ENCODE measurements at places on chromosomes 6 and 20.

- no peak for DNase-seq
Measured at GRCh38 chr20:34385464-34385863, 22.4 kb downstream of the ITCH start.

DNA sequence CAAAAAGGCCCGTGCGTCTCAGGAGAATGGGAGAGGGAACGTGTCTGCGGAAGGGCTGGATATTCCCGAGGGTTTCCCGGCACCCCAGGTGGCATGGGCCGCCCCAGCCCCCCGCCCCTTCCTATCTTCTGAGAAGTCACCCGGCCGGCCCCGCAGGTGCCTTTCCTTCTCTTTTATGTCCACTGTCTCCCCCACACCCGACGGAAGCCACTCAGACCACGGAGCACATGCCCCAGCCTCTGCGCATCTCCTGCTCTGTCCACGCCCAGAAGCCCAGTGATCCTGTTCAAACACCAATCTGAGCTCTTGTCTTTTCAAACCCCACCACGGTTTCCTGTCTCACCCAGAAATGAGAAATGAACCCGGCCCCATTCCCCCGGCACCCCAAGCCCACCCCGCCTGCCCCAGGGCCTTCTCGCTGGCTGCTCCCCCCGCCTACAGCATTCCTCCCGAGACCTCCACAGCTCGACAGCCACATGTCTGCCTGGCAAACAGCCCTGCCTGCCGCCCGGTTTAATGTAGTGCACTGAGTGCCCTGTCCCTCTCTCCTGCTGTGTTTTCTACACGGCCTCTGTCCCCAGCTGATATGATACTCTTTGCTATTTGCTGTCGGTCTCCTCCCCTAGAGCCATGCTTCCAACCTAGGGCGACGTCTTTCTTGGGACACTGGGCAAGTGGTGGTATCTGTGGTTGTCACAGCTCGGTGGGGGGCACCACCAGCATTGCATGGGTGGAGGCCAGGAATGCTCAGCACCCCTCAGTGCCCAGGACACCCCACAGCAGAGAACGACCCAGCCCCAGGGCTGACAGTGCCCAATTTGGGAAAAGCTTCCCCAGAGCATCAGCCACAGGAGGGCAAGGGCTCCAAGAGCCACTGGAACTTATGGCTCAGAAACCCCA, 182.7 kb downstream of the TAF4 start:
- DNase-seq, result no peak

- no peak for DNase-seq
Measured at GRCh38 chr6:31386977-31387376, 16.4 kb upstream of the MICA start.

- DNase-seq, result peak; percentile 13
Measured at GRCh38 chr20:1674361-1674760, 16.8 kb upstream of the SIRPG start.

DNA sequence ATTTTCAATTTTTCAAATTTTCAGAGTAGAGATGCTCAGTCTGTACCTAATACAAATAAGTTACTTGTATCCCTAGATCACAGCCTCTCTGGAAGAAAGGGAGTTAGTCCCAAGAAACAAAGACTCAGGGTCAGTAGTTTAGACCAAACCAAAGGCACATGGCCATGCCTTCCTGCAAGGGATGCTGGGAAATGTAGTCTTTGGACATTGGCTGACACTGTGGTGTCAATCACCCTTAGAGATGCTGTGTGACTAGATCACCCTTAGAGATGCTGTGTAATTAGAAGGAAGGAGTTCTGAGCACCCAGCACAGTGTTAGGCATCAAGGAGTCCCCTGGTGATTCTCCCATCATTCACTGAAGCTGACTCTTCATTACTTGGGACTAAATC, 202.1 kb downstream of the NFATC2 start:
- DNase-seq, result no peak

DNA sequence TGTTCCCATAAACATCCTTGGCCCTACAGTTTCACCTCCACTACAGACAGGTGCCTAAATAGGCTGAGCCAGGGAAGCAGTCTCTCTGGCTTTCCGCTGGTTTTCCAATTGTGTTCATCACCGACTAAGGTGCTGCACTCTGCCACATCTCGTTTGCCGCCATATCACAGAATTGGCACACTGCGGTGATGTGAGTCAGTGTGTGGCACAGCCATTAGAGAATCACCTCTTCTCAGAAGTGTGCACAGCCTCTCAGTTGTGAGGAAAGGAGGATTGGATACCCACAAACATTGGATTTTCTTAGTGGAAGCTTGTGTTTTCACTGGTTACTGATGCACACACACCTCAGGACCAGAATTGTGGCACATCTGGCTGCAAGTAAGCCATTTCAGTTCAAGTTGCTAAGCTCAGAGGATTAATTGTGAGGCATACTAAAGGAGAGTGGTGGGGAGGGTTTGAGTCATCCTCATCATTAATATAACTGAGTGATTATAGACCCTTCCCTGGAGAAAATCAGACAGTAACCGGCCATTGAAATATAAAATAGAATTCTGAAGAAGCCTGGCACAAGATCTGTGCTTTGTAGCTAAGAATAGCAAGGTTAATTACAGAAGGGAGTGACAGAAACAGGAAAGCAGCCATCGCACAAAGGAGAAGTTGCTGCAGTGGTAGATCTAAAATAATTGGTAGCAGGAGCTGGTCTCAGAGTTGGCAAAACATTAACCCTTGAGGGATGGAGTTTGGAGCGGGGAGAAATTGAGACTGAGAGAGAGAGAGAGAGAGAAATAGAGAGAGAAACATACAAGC, 506.9 kb downstream of the LMBRD1 start:
- DNase-seq, result no peak

DNA sequence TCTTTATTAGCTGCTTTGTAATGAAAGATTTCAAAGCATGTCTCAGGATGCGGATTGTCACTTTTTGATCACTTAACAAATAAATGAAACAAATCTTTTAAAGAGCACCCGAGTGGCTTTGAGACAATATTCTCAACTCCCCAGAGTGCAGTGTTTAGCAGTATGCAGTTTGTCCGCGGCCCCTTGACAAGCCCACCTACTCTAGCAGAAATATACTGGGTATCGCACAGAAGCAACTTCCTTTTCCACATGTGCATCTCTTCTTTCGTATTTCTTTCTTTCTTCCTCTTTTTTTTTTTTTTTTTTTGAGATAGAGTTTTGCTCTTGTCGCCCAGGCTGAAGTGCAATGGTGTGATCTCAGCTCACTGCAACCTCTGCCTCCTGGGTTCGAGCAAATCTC, 84.5 kb upstream of the FAM184A start:
- DNase-seq, result no peak

DNA sequence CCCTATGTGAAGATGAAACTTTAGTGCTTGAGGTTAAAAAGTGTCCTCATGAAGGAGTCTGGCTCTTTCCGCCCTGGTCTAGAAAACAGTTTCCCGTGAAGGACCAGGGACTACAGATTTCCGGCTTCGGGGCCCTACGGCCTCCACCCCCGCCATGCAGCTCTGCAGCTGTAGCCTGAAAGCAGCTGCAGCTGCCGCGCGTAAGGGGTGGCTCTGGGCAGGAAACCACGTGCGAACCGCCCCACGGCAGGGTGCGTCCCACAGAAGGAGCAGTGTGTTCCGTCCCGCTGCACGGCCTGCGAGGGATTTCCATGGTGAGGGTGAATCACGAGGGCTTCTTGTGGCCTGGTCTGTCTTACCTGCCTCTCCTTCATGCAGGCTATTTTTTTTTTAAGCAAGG, 117.0 kb downstream of the ERMARD start:
- DNase-seq, result peak; percentile 72

DNA sequence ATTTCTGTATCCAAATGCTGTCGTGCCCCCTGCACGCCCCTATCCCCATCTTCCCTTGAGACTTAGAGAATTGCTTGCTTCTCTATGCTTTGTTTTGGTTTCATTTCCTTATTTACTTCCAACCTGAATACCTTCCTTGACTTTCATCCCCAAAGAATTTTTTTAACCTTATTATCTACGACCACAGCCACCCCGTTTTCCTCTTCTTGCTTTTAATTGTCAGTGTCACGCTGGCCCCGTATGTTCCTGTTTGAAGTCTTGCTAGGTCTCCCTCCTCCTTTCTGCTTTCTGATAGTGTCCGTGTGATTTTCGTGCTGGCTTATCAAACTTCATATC, 40.1 kb downstream of the RNF217 start:
- DNase-seq, result no peak

DNA sequence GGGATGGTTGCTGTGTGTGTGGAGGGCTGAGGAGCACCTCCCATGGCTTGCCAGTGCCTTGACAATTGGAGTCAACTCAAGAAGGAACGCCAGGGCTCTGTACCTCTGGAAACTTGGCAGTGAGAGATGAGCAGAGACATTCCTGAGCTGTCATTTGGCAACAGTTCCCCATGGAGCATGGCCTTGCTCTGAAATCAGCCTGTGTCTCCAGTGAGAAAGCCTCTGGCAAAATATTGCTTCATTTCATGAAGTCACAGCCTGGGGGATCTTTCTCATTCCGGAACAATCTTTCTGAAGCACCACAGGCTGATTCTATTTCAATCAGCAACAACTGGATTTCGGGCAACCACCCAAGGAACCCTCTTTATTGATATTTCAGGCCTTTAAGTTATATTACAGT, 52.2 kb upstream of the FNDC1 start:
- no peak for DNase-seq

DNA sequence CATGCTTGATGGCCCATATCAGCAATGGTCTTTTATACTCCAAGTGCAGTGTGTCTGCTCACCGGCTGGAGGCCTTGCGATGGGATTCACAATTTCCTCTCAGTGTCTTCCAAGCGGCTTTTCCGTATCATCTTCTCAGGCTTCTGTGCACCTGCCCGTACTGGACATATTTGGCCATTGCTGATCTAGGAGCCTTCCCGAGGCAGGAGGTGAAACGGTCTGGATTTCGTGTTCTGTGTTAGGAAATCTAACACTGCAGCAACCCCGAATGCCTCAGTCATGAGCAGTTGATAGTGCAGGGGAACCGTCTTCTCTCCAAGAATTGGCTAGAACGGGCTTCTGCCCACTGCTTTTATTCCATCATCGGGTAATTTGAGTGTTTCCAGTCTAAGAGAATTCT, 60.5 kb downstream of the PPP1R14C start:
- no peak for DNase-seq

- DNase-seq, result no peak
Measured at GRCh38 chr20:45235995-45236394, 14.8 kb downstream of the SEMG2 start.

DNA sequence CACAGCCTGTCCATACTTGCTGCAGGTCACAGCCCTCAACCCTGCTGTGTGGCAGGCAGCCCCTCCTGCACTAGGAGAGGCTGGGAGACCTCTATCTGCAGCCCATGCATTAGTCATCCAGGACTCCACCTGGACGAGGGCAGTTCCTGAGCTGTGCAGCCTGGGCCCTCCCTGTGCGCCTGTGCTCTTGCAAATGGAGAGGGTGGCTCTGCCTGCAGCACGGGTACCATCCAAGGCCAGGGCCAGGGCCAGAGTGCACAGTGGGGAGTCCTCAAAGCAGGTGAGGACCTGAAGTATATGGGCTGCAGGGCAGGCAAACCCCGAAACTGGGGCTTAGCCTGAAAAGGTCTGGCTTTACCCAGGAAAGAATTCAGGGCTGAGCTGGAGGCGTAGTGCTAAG, 89.8 kb upstream of the PHACTR3 start:
- no peak for DNase-seq
